T-cell (primary cell): ENCODE measurements at places on chromosomes 16 and 17. TPM values are rescaled to one million over a fixed set of nuclear protein-coding genes. Genes with fewer than 3 reads are reported as not detected.

Gene NPTX1
- total RNA-seq = 0.33 TPM

GRCh38 chr17:44602390-44602789 lies 45.1 kb downstream of the FZD2 start:
- no peak for DNase-seq
- H3K27me3 ChIP-seq = no peaks in the 10 kb centered on the region
- no peaks in the 10 kb centered on the region for H3K36me3 ChIP-seq
- no peak overlapping the region for H3K4me3 ChIP-seq
- no peaks in the 10 kb centered on the region for H3K4me1 ChIP-seq
- no peak overlapping the region for H3K27ac ChIP-seq

DNA sequence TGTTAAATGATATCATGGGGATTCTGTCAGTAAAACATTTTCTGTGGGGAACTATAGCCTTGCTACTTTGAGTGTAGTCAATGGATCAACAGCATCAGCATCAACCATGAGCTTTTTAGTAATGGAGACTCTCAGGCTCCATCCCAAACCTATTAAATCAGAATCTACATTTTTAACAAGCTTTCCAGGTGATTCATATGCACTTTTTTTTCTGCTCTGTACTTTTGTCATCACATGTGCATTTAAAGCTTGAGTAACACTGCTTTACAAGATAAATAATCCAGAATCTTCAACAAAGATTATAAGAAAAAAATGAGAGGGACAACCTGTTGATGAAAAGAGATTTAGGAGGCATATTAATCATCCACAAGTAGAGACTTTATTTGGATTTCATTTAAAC lies 23.5 kb downstream of the NUP93 start:
- H3K27me3 ChIP-seq = no peaks in the 10 kb centered on the region
- H3K4me3 ChIP-seq = no peak overlapping the region
- H3K4me1 ChIP-seq = no peaks in the 10 kb centered on the region
- peaks cover 20% of the 10 kb centered on the region for H3K36me3 ChIP-seq
- no peak for DNase-seq
- no peak overlapping the region for H3K27ac ChIP-seq

DNA sequence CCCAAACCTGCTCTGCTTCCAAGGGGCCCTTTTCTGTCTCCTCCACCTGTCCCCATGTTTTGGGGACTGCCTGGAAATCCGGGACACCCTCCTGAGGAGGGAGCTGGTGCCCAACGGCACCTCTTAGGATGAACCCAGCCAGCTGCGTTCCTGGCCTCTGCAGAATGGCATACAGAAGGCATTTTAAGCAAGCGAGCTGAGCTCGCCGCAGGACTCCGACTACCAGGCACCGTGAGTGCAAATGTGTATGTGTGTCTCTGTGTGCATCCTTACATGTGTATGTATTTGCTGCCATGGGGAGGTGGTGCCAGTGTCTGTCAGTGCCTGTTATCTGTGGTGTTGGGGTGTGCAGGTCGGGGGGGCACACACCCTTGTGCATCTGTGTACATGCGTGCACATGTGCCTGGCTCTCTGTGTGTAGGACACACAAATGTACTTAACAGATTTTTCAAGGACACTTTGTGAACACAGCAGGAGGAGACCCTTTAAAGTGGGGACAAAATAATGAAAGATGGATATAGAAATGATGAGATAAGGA lies 39.3 kb downstream of the ABAT start:
- H3K4me3 ChIP-seq = no peak overlapping the region
- H3K27me3 ChIP-seq = no peaks in the 10 kb centered on the region
- DNase-seq = no peak
- no peak overlapping the region for H3K27ac ChIP-seq
- H3K4me1 ChIP-seq = no peaks in the 10 kb centered on the region

DNA sequence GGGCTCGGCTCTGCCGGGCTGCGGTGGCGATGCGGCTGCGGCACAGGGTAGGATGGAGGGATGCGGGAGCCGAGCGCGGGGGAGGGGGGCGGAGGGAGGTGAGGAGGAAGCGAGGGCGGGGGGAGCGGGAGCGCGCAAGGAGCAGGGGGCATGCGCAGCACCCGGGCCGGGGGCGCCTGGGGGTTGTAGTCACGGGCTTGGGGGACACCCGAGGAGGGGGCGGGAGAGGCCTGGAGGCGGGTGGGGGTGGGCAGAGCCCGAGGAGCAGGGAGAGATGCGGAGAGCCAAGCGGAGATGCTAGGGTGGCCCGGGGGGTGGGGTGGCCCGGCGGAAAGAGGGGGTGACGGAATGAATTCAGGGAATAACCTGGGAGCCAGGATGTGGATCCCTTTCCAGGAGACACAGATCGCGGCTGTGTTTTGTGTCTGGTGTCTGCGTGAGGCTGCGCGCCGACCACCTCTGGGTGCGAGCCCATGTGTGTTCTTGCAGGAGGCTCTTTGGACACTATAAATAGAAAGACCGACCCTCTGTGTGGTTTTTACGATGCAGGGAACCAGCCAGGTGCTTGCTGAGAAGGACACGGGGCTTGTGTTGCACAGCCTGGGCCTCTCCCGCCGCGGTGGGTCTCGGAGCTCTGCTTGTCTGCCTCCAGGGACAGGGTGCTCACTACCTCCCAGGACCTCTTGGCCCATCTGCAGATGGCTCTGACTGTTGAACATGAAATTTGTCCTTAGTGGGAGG lies at the start of gene STX1B:
Gene STX1B, minus strand, starts transcription at position 54 of the 741 bp plus-strand sequence. CDS start 242 bp downstream, outside the sequence.
- H3K36me3 ChIP-seq = no peaks in the 10 kb centered on the region
- peaks cover 4% of the 10 kb centered on the region for H3K4me1 ChIP-seq
- H3K27ac ChIP-seq = no peak within 1 kb of the TSS
- peak within 1 kb of the TSS; percentile 43 for H3K4me3 ChIP-seq
- peak; percentile 58 for DNase-seq
- H3K27me3 ChIP-seq = peaks cover 3% of the 10 kb centered on the region

DNA sequence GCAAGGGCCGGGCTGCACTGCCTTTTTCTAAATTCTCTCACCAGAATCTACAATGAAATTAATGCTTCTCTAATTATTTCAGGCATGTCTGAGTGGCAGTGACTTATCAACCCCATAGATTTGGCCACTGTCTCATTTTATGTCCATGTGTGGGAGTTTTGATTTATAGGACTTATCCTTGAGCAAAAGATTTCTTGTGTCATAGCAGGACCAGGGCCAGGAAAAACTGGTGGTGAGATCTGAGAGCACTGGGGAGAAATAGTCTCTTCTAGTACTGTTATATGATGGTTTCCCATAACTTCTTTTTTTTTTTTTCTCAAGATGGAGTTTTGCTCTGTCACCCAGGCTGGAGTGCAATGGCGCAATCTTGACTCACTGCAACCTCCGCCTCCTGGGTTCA lies 1.5 kb upstream of the KRT23 start:
- no peak for DNase-seq
- H3K27ac ChIP-seq = no peak overlapping the region
- H3K27me3 ChIP-seq = peaks cover 9% of the 10 kb centered on the region
- H3K36me3 ChIP-seq = no peaks in the 10 kb centered on the region

DNA sequence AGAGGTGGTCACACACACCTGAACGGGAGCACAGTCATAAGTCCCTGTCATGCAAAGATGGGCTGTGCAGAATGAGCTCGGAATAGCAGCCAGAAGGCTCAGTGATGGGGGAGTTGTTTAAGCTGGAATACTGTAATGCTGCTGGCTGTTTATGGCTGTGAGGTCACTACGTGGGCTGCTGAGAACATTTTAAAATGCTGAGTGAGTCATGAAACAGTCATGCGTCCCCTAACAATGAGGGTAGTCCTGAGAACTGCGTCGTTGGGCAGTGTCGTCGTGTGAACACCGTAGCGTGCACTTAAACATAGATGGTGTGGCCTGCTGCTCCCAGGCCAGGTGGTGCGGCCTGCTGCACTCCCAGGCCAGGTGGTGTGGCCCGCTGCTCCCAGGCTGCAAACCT lies 39.7 kb downstream of the TBCD start:
- no peaks in the 10 kb centered on the region for H3K27me3 ChIP-seq
- H3K27ac ChIP-seq = no peak overlapping the region
- no peak for DNase-seq
- peaks cover 19% of the 10 kb centered on the region for H3K36me3 ChIP-seq
